Karpas-422 (cell line): ENCODE measurements at places on chromosomes 5 and 9. TPM values are rescaled to one million over a fixed set of nuclear protein-coding genes. Genes with fewer than 3 reads are reported as not detected.

Gene MED27
- 14.7 and 19.8 TPM in 2 replicates for total RNA-seq

DNA sequence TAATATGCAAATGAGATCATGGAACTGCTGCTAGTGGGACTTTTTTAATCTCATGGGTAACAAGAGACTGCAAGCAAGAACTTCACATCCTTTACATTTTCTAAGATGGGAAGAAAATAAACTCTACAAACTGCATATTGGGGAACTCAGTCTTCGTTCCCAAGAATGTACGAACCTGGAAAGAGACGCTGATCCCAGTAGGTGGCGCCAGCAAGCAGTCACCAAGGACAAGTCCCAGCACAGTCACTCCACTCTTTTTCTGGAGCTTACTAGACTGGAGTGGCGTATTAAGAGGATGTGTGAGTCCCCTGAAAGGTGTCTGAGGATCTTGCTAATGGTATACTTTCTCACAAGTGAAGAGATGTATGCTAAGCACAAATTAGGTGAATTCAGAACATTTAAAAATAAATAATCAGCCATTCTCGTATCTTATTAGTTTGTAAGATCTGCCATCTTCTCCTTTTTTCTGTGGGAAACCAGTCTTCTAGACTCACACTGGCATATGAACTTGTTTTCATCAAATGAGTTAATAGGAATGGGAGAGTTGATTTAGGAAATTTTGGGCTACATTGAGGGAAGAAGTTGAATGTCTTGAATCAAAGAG is 16.0 kb upstream of the PUM3 start:
- no peak overlapping the region for H3K27ac ChIP-seq
- H3K36me3 ChIP-seq = no peaks in the 10 kb centered on the region
- H3K4me1 ChIP-seq = peaks cover 2% of the 10 kb centered on the region; the same call in 1 of the 2 replicates
- H3K4me3 ChIP-seq = no peak overlapping the region
- no peaks in the 10 kb centered on the region for H3K27me3 ChIP-seq
- DNase-seq = peak; percentile 78

Gene SPEF2
- not detected in 2 replicates for total RNA-seq

- no peak overlapping the region for H3K4me3 ChIP-seq
- H3K4me1 ChIP-seq = peaks cover 4% of the 10 kb centered on the region
- no peaks in the 10 kb centered on the region for H3K36me3 ChIP-seq
- no peak overlapping the region for H3K27ac ChIP-seq
- H3K27me3 ChIP-seq = no peaks in the 10 kb centered on the region
- DNase-seq = no peak
Observed at GRCh38 chr5:179486596-179487051, 63.7 kb upstream of the RUFY1 start.

GRCh38 chr5:172503925-172504700 is 49.8 kb upstream of the SH3PXD2B start:
- H3K36me3 ChIP-seq = no peaks in the 10 kb centered on the region
- no peak overlapping the region for H3K27ac ChIP-seq
- H3K27me3 ChIP-seq = no peaks in the 10 kb centered on the region
- no peak for DNase-seq

GRCh38 chr9:83304686-83305085 is 233.5 kb downstream of the FRMD3 start:
- no peak for DNase-seq
- H3K36me3 ChIP-seq = no peaks in the 10 kb centered on the region
- no peak overlapping the region for H3K27ac ChIP-seq

DNA sequence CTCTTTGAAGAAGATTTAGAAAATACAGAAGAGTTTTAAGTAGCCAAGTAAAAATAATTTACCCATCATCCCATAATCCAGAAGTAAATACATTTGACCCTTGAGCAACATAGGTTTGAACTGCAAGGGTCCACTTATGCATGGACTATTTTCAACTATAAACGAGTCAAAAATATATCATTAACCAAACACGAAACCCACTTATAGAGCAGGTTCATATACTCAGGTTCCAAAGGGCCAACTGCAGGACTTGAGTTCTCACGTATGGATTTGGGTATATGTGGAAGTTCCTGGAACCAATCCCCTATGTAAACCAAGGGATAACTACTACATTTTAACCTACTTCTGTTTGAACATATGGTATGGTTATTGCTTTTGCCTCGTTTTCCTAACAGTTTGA is 5.8 kb downstream of the ABITRAM start:
- no peaks in the 10 kb centered on the region for H3K27me3 ChIP-seq
- DNase-seq = no peak
- H3K27ac ChIP-seq = no peak overlapping the region

DNA sequence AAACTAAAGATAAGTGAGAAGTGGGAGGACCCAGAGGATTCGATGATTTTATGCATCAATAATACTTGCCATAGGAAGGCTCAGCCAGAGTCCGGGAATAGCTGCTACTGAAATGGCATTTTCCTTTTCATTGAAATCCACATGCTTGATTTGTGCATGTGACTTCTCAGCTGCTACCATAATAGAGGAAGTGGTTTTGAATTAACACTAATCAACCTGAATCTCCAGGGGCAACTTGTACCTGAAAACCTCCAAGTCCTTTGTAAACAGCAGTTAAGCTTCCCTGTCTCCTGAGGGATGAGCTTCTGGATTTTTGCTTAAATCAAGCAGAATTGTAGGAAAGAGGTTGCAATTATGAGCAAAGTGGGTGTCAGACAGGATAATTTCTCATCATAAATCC is 124.9 kb downstream of the PPP2R2B start:
- no peaks in the 10 kb centered on the region for H3K4me1 ChIP-seq
- peak; percentile 43 for DNase-seq
- H3K4me3 ChIP-seq = no peak overlapping the region
- H3K27me3 ChIP-seq = no peaks in the 10 kb centered on the region

- H3K27ac ChIP-seq = no peak overlapping the region
- DNase-seq = no peak
- H3K36me3 ChIP-seq = peaks cover 6% of the 10 kb centered on the region; the same call in 1 of the 2 replicates
- H3K4me3 ChIP-seq = no peak overlapping the region
- peaks cover 16% of the 10 kb centered on the region for H3K4me1 ChIP-seq
- no peaks in the 10 kb centered on the region for H3K27me3 ChIP-seq
Observed at GRCh38 chr5:69187342-69187741, 2.0 kb upstream of the CENPH start.

DNA sequence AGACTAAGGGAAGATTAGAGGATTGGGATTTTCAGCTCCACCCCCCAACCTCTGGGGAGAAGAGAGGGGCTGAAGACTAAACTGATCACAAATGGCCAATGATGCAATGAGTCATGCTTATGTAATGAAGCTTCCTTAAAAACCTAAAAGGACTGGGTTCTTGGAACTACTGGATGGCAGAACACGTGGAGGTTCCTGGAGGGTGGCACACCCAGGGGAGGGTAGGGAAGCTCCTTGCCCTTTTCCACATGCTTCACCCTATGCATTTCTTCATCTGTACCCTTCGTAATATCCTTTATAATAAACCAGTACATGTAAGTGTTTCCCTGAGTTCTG is 48.6 kb downstream of the ARHGEF28 start:
- no peak overlapping the region for H3K4me3 ChIP-seq
- no peaks in the 10 kb centered on the region for H3K27me3 ChIP-seq
- no peaks in the 10 kb centered on the region for H3K4me1 ChIP-seq
- H3K36me3 ChIP-seq = no peaks in the 10 kb centered on the region
